ENCODE measurements at places on chromosomes 6 and 20.

DNA sequence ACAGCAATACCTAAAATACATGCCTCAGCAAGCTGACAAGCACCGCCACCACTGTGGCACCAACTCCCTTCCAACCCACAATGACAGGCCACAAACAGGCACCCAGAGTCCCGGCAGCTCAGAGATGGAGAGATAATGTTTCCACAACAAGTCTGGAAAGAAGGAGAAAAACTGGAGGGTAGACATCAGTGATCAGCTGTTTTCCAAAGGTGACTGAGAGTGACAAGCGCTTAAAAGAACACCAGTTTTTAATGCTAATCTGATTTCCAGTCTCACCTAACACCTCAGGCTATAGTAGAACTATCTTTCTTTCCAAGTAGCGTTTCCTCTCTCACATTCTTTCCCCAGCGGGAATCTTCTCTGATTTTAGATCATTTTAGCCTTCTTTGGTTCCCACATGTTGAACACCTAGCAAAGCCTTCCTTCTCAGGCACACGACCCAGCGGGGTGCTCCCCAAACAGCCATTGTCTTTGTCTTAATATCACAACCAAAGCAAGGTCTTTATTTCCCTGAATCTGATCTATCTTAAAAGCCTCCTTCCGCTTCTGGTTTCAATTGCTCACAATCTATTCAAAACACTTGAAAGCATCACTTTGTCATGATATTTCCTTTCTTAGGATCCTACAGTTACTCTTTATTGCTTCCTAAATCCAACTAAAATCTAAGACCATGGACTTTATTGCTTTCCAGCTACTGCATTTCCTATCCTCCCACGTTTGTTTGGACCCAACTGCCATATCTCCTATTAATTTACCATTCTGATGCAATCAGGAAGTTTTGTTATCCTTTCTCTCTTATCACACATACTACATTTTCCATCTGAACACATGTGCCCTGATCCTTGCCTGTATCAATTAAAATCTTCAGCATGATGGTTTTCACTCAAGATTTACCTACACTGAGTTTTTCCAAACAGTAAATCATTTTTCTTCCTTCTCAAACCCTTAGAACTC is 282.7 kb downstream of the ADGB start:
- no peak for DNase-seq

DNA sequence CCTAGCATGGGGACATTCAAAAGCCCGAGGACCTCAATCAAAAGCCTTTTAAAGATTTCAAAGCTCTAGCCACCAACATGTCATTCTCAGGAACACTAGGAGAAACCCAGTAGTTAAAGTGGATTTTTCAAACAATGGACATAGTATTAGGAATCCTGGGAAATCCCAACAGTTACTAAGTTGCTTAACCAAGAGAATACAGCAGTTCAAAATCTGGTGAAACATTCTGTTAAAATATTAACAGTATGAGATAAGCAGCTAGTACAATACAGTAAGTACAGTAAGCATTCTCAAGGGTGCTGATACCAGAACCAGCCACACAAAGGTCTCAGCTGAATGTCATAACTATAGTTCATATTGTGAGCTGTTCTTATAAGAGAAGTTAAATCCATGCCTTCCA is 68.6 kb downstream of the CDK19 start:
- no peak for DNase-seq

DNA sequence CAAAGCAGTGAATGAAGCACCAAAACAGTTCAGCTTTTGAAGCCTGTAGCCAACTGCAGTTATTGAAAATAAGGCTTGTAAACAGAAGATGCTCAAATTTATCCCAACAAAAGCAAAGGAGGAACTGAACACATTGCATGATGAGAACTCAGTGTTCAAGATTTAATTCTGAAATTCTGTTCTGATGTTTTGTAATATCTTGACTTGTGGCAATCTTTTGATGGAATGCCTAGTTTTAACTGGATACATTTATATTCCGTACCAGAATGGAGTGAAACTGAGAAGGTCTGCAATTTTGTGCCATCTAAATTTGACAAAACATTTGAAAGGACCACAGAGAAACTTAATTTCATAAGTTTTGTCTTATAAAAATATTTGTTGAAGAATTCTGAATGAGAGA is 17.5 kb downstream of the FYN start:
- DNase-seq, result no peak

- no peak for DNase-seq
These were observed 56.1 kb downstream of the HDDC2 start for GRCh38 chr6:125245523-125246264.

GRCh38 chr20:56617489-56617888 is 11.6 kb upstream of the TFAP2C start:
- DNase-seq, result no peak

DNA sequence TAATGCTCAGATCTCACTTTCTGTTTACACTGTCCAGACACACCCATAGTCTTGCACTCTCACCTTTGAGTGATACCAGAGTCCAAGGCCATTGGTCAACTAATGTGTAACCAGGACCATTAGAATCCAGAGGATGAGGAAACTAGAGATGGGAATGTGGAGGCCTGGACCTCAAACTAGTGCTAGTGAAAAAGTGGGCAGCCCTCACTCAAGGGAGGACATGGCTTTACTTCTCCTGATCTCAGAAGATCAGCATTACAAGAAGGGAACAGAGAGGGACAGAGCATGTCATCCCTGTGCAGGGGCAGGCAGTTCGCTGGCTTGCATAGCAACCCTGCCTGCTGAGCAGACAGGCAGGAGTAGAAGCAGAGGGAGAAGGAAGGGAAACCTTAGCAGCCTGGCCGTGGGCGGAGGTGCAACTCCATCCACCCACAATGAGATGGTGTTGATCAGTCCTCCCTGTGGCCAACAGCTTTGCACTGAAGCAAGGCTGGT is 22.6 kb upstream of the XRN2 start:
- no peak for DNase-seq

- no peak for DNase-seq
These were observed 12.6 kb upstream of the ADA start for GRCh38 chr20:44664131-44664530.

DNA sequence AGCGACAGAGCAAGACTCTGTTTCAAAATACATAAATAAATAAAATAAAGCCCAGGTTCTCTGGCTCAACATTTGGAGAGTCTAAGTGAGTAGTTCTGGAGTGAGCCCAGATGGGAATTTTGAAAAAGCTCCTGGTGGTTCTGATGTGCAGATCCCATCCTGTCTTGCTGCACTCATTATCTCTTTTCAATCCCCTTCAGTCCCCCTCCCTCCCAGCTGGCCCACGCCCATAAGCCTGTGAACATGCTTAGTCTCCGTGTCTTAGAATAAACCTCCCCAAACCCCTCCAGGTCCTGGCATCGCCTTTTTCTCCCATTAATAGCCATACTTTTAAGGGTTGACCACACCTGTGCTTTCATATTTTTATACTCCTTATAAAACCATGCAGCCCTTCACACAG is 19.4 kb upstream of the TULP1 start:
- DNase-seq, result no peak

DNA sequence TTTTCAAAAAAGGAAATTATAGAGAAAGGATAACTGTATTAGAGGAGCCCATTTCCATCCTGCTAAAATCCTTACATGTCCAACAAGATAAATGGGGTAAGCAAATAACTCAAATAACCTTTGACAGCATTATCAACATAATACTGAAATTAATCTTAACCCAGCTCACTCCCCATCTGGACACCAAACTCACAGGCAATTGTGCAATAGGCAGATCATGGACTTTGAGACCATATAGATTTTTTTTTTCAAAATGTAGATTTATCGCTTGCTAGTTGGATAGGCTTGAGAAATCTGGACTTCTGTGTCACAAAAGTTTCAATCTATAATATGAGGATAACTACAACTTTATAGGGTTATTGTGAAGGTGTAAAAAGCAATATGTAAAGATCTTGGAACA is 134.4 kb upstream of the ASCC3 start:
- no peak for DNase-seq

GRCh38 chr20:7264137-7264536 is 496.7 kb downstream of the BMP2 start:
- DNase-seq, result no peak

- no peak for DNase-seq
These were observed 201.5 kb upstream of the ZNF217 start for GRCh38 chr20:53795170-53795569.

- no peak for DNase-seq
These were observed 1.6 kb downstream of the TOX2 start for GRCh38 chr20:43916073-43916880.

GRCh38 chr6:105892577-105893262 is 193.4 kb upstream of the PRDM1 start:
- no peak for DNase-seq

- no peak for DNase-seq
These were observed 205.3 kb downstream of the TBXT start for GRCh38 chr6:165962366-165962765.

- no peak for DNase-seq
These were observed 210.3 kb downstream of the FOXA2 start for GRCh38 chr20:22374066-22374465.

GRCh38 chr6:127434651-127435050 is 24.5 kb downstream of the KIAA0408 start:
- DNase-seq, result no peak

Measured in NCI-H1930 (cell line).